ENCODE measurements at places on chromosomes 6 and 20. TPM values are rescaled to one million over a fixed set of nuclear protein-coding genes. Genes with fewer than 3 reads are reported as not detected.

Gene CGAS
- 0.91 TPM for polyA plus RNA-seq

Gene MAK
- polyA plus RNA-seq = 0.14 TPM

Gene TRIM10
- not detected for polyA plus RNA-seq

Gene FAXC
- polyA plus RNA-seq = 0.45 TPM

Gene BEND3
- 0.36 TPM for polyA plus RNA-seq

Gene CHRNA4
- 0.02 TPM for polyA plus RNA-seq

Gene FRMD1
- polyA plus RNA-seq = 0.07 TPM

Gene HSPA1A
- polyA plus RNA-seq = 321 TPM

Gene PARD6B
- polyA plus RNA-seq = 0.93 TPM

Gene CAGE1
- not detected for polyA plus RNA-seq

Gene TSPO2
- not detected for polyA plus RNA-seq

Gene HLA-DRA
- 66.7 TPM for polyA plus RNA-seq

Gene SLC24A3
- 0.66 TPM for polyA plus RNA-seq

Gene C6orf141
- polyA plus RNA-seq = 0.72 TPM

Gene TMEM244
- not detected for polyA plus RNA-seq

Gene CPNE5
- polyA plus RNA-seq = 27.5 TPM

Gene NRN1
- 14.1 TPM for polyA plus RNA-seq

Gene SLC17A3
- polyA plus RNA-seq = not detected

Gene TCFL5
- polyA plus RNA-seq = 5.2 TPM

Gene KCNK5
- polyA plus RNA-seq = 1.4 TPM

Gene SPATA2
- 5.5 TPM for polyA plus RNA-seq

Gene CTAGE9
- not detected for polyA plus RNA-seq

Gene VARS1
- 14.8 TPM for polyA plus RNA-seq

Gene EBF4
- polyA plus RNA-seq = 4.8 TPM

Gene HTR1E
- polyA plus RNA-seq = not detected

Gene BTNL2
- not detected for polyA plus RNA-seq

Gene ARMC12
- 0.32 TPM for polyA plus RNA-seq

Gene PTCRA
- not detected for polyA plus RNA-seq

Gene CD24
- 1.2 TPM for polyA plus RNA-seq

Gene PRR18
- polyA plus RNA-seq = 0.02 TPM

Gene USP49
- polyA plus RNA-seq = 1.5 TPM

Gene PTCHD4
- polyA plus RNA-seq = 0.09 TPM

Gene DYNLT2
- polyA plus RNA-seq = 1.2 TPM

Gene PPP1R16B
- 4.9 TPM for polyA plus RNA-seq

Gene ADGRF5
- 23.9 TPM for polyA plus RNA-seq

Gene GPR31
- not detected for polyA plus RNA-seq

Gene APOBEC2
- 137 TPM for polyA plus RNA-seq

Gene MAP3K5
- polyA plus RNA-seq = 2.8 TPM

Gene MDFI
- 4.9 TPM for polyA plus RNA-seq

Gene MYL9
- polyA plus RNA-seq = 1,393 TPM

Gene PTPRK
- polyA plus RNA-seq = 9.6 TPM

Gene OTOR
- not detected for polyA plus RNA-seq

Data from right cardiac atrium (tissue), 5 donors.